ENCODE measurements at places on chromosomes 12 and 14. TPM values are rescaled to one million over a fixed set of nuclear protein-coding genes. Genes with fewer than 3 reads are reported as not detected.

PRPH gene
- 1.8 TPM for total RNA-seq

RILPL2 gene
- total RNA-seq, result 1.7 TPM

UNC119B gene
- total RNA-seq, result 26.6 TPM

CNTN1 gene
- 41.5 TPM for total RNA-seq

ORAI1 gene
- total RNA-seq, result 34.4 TPM

CCDC184 gene
- 3.6 TPM for total RNA-seq

STAT6 gene
- 53.0 TPM for total RNA-seq

MED6 gene
- 39.5 TPM for total RNA-seq

C12orf60 gene
- 1.7 TPM for total RNA-seq

TMTC1 gene
- total RNA-seq, result 0.06 TPM

NUAK1 gene
- 8.5 TPM for total RNA-seq

GLT1D1 gene
- not detected for total RNA-seq

IGF1 gene
- not detected for total RNA-seq

ARHGEF40 gene
- 13.7 TPM for total RNA-seq

LTBR gene
- total RNA-seq, result 248 TPM

OR4N2 gene
- not detected for total RNA-seq

KRT80 gene
- 66.0 TPM for total RNA-seq

EMP1 gene
- total RNA-seq, result 156 TPM

CLEC1A gene
- not detected for total RNA-seq

HIF1A gene
- total RNA-seq, result 122 TPM

NPFF gene
- not detected for total RNA-seq

RD3L gene
- total RNA-seq, result not detected

SMARCD1 gene
- 60.7 TPM for total RNA-seq

KRT6A gene
- total RNA-seq, result 3.2 TPM

NKX2-1 gene
- not detected for total RNA-seq

ACOT6 gene
- total RNA-seq, result not detected

COL2A1 gene
- not detected for total RNA-seq

CCDC177 gene
- not detected for total RNA-seq

NANOG gene
- not detected for total RNA-seq

NUP107 gene
- total RNA-seq, result 67.0 TPM

IFNG-AS1 gene
- total RNA-seq, result not detected

KLRG1 gene
- total RNA-seq, result 1.6 TPM

BICDL1 gene
- 2.5 TPM for total RNA-seq

TTC7B gene
- total RNA-seq, result 19.9 TPM

GLS2 gene
- total RNA-seq, result 0.27 TPM
